Fibroblast of skin of left quadriceps (primary cell): ENCODE measurements at places on chromosomes 3 and 15.

- no peak for DNase-seq
Measured at GRCh38 chr3:110343945-110344344, 727.7 kb upstream of the NECTIN3 start.

- no peak for DNase-seq
Measured at GRCh38 chr15:70031713-70032112, 66.0 kb downstream of the TLE3 start.

DNA sequence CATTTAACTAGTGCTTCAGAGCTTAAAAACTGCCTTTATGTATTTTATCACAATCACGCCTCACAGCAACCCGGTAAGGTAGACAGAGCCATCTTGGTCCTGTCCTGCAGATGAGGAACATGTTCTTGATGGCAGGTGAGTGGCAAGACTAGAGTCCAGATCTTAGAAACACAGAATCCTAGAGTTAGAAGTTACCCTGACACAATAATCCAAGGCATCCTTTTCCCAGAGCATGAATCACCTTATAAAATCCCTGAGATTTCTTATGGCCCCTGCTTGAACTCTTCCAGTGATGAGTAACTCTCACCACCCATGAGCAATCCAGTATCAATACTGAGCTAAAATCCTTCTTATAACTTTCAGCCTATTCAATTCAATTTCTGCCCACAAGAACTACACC, 16.9 kb downstream of the POPDC2 start:
- DNase-seq, result peak; percentile 58

- DNase-seq, result no peak
Measured at GRCh38 chr15:95883064-95883463, 447.4 kb upstream of the NR2F2 start.

DNA sequence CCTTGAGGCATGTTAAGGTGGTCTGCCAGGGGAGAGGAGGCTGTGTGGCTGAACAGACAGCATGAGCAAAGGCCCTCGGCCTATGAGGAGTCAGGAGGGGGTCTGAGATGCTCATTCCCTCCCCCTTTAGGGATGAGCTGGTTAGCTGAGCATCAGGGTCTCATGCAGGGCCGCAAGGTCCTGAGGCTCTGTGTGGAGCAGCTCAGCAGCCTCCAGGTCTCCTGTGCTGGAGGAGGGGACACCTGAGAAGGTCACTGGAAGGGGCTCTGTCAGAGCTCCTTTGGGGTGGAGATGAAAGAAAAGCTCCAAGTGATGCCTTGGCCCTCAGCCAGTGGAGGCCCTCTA, 67.1 kb downstream of the RASGRF1 start:
- DNase-seq, result no peak

DNA sequence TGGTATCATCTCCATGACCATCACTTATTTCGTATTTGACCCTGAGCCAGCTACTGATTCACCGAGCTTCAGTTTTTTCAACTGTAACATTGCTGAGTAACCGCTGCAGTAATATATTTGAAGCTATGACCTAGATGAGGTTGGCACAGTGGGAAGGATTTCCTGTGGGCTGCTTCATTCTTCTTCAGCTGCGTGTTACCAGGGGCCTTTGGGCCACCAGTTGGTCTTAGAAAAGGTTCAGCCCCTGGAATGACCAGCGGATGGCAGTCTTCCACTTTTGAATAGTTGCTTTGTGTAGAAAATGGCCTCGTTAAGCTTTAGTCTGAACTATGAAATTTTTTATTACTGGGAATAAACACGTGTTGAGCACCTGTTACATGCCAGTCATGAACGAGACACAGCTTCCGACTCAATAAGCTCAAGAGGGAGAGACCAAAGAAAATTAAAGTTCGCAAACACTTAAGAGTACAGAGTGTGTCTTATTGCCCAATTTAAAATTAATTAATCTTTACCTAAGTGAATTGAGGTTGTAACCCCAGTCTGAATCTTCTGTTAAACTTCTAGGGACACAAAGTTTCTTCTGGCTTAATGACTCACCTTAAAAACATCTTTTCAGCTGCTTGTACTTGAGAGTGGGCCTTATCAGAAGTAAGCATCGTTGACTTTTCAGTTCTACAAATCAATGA, 57.6 kb upstream of the NR2E3 start:
- peak; percentile 68 for DNase-seq

DNA sequence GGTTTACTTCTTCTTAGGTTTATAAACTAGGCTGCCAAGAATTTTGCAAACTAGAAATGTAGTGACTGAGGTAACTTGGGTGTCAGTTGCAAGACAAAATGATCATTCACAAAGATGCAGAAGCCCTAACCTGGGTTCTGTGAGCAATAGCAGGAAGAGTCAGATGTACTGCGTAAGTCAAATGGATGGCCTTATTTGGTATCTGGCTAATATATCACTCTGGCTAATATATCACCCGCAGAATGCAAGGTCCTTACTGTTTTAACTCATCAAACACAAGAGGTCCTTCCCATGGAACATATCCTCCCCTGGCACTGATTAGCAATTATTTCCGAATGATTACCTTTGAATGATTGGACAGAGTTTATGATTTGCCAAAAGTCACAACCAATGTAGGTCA, 37.4 kb downstream of the RBMS3 start:
- no peak for DNase-seq

GRCh38 chr3:13207975-13208705, 134.9 kb upstream of the IQSEC1 start:
- DNase-seq, result no peak

DNA sequence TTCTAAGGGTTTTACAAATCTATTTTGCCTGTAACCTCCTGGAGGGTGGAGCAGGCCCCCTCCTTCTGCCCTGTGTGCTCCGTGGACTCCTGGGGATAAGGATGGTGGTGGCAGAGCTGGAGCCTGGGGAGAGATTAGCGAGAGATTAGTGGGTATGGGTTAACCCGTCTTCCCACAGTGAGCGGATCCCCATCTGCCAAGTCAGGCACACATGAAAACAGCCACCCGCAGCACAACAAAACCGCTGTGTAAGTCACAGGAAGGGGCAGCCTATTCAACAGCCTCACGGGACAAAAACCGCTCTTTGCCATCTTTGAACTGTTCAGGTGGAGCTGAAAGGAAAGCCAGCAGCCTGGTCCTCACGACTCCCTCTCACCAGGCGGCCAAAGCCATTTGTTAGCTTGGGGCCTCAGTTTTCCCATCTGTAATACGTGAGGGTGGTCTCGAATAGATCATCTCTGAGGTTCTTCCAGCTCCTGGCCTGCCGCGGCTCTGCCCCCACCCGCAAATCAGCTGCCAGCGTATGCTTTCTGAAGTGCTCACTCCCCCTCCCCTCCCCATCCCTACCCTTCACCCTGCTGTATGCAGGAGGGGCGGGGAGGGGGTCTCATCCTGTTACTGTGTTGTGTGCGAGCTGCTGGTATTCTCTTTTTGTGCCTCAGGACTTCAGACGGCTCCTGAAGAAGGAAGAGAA, 43.6 kb downstream of the PDIA5 start:
- DNase-seq, result no peak

DNA sequence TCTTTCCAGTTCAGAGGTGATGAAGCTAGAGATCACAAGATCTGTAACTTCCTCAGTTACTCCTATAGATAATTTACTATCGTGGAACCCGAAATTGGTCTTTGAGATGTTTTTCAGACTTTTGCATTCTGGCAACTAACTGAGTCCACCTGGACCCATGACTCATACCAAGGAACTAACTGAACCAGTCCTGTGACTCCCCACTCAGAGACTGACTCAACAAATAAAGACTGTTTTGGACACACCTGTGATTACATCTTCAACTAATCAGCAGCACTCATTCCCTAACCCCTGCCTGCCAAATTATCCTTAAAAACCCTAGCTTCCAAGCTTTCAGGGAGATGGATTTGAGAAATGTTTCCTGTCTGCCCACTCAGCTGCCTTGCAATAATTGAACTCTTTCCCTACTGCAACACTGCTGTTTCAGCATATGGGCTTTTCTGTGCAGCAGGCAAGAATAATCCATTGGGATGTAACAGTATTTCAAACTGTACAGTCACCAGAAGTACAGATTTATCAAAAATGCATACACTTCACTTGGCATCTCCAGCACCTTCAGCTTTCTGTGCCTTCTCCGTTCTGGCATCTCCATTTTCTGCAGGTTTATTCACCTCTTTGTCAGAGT, 57.7 kb downstream of the GATM start:
- DNase-seq, result no peak

DNA sequence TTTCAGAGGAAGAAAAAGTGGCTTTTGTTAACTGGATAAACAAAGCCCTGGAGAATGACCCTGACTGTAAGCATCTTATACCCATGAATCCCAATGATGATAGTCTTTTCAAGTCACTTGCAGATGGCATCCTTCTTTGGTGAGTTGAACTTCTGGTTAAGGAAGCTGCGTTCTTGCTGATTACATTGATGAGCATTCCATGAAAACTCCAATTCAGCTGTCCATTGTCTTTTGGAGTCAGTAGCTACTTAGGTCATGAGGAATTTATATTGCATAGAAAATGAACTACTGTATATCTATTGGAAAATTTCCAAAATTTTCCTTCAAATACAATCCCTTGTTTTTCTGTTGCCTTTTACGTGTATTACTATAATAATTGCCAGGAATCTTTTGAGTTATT, 47.7 kb upstream of the TRPC1 start:
- no peak for DNase-seq

DNA sequence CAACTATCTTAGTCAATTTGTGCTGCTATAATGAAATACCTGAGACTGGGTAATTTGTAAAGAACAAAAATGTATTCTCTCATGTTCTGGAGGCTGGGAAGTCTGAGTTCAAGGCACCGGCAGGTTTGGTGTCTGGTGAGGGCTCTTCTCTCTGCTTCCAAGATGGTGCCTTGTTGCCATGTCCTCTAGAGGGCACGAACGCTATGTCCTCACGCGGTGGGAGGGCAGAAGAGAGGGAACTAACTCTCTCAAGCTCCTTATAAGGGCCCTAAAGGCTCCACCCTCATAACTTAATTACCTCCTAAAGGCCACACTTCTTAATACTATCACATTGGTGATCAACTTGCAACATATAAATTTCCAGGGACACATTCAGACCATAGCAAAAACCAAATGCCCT, 108.4 kb downstream of the ADAMTSL3 start:
- DNase-seq, result no peak

DNA sequence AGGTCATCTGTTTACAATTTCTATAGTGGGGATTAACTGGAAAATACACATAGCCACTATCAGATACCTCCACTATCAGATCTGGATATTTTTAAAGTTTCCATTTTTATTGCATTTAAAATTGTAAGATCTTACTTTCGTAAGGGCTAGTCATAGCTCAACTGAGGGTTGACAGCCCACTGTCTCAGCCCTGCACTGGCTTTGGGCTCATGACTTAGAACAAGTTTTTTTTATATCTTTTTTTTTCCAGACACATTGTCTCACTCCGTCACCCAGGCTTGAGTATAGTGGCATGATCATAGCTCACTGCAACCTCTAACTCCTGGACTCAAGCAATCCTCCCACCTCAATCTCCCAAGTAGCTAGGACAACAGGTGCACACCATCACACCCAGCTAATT, 48.8 kb upstream of the DNAJC13 start:
- DNase-seq, result no peak

DNA sequence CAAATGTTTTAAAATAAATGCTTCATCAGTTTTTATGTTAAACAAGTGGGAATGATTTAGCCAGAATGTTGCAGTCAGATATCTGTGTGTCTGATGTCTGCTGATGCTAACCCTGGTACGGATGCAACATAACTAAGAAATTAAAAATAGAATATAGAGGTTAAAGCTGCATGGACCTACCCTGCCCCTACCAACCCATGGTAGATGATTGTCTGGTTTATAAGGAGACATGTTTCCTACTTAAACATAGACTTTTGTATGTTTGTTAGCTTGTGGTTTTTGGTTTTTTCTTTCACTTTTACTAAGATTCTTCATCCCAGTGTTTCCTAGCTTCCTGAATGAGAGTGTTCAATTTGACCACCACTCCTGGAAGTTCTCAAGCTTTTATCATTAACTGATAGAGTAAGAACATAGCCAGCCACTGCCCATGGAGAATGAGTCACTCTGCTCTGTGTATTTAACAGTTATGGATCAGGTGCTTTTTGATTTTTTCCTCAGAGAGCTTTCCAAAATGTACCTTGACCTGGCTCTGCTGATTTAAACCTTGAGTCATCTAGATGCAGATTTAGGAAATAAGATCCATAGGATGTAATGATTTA, 70.7 kb upstream of the VEPH1 start:
- DNase-seq, result no peak

- DNase-seq, result no peak
Measured at GRCh38 chr3:86880066-86880465, 110.9 kb downstream of the VGLL3 start.

- no peak for DNase-seq
Measured at GRCh38 chr3:72144773-72145505, 360.0 kb upstream of the PROK2 start.

GRCh38 chr3:39849992-39850715, 40.7 kb downstream of the MYRIP start:
- no peak for DNase-seq

DNA sequence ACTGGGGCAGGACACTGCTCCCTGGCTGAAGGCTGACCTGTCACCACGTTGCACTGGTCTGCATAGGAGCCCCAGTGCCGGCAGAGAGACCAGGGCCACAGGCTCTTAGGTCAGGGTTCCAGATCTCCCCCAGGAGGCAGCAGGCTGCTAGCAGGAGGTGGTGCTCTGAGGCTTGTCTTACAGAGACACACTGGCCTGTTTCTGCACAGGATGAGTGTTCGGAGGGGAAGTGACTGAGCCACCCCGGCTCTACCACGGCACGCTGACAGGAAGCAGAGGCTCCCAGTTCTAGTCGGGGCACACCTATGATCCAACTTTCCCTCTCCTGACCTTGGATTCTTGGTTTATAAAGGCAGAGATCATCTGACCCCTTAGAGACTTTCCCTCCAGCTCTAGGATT, 8.6 kb downstream of the FBXL22 start:
- DNase-seq, result no peak

- peak; percentile 11 for DNase-seq
Measured at GRCh38 chr3:131957511-131957910, 77.3 kb downstream of the CPNE4 start.

- DNase-seq, result no peak
Measured at GRCh38 chr3:23422517-23422851, 219.4 kb downstream of the UBE2E2 start.

GRCh38 chr3:122962149-122962548, 65.4 kb downstream of the SEMA5B start:
- no peak for DNase-seq

GRCh38 chr3:136819731-136820679, 1.1 kb downstream of the SLC35G2 start:
- DNase-seq, result no peak

DNA sequence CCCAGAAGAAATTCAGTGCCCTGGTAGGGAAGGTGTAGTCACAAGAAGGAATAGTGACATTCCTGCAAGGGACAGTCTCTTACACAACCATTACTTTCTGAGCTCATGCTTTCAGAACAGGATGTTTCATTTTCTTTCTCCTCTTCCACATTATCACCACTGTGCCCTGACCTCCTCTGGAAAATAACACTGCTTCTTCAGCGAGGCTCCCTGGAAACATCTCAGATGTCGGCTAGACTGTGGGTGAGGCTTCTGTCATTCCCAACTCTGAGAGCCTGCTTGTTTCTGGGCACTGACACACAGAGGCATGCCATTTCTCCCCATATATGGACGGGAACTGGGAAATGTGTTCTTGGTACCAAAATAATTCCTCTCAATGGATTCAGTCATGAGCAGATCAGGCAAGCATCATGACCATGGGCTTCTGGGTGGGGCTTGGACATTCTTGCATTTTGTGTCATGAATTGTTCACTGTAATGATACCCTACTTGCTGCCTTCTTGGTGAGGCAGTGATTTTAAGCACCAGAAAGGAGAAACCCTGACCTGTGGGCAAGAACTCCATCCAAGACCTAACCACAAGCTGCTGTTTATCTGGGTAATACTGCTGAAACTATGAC, 14.3 kb upstream of the TNFAIP8L3 start:
- DNase-seq, result peak; percentile 38
